ENCODE measurements at places on chromosomes 6 and 20.
A peak's percentile ranks its signal among the peaks of the same experiment; 100 is the strongest.

GRCh38 chr20:25226433-25227316, 21.2 kb upstream of the PYGB start:
- DNase-seq, result no peak

DNA sequence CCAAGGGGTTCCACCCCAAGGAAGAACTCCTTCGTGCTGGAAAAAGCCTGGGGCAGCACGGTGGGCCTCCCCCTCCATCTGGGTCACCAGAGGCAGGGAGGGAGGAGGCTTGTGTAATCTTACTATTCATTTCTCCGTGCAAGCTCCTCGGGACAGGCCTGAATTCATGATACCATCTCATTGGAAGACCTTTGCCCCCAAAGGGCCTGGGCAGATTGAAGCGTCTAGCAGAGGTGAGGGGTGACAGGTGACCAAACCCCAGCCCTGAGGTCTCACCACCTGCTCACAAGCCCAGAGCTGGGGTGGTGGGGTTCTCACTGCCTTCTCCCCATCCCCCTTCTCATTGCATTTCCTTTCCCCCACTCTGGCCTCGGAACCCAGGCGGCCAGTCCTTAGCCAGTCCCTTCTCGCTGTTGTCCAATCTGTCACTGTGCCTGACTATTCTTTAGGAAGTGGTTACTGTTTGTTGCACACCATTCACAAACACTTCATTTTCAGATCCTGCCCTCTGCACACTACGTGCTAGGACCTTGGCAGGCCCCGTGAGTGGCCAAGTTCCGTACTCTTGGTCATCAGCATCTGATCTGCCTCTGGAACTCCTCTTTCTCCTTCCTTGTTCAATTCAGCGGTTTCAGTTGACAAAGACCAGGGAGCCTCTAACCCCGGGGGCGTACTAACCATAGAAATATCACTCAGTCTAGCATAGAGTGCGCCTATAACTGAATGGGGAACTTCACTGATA, 137.1 kb downstream of the LY86 start:
- DNase-seq, result no peak

GRCh38 chr6:116436586-116436985, 24.6 kb upstream of the CALHM6 start:
- DNase-seq, result no peak

GRCh38 chr20:38995536-38996044, 33.4 kb downstream of the DHX35 start:
- no peak for DNase-seq

GRCh38 chr20:5592823-5593739, 157.1 kb upstream of the SHLD1 start:
- no peak for DNase-seq

GRCh38 chr6:14193524-14193923, 76.0 kb downstream of the CD83 start:
- DNase-seq, result no peak

DNA sequence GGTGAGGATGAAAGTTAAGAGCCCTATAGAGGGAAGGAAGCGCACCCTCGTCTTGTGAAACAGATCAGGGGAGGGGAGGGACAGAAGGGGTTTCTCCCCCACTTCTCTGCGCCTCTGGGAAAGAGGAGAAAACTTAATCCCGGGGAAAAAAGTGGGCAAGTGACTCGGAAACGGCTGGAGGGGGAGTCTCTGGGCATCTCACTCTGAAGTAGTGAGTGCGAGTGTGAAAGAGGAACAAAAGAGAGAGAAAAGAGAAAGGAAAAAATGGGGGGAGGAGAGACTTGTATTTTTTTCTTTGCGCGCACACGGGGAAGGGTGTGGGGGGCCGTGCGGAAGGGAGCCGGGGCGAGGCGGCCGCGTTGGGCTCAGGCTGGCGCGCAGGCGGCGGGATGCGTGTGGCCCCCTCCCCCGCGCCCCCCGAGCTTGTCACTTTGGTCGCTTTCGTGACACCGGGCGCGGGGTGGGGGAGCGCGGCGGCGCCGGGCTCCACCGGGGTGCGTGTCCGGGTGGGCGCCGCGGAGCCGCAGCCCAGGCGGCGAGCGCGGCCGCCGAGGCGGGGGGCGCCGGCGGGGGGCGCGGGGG, 454 bp downstream of the L3MBTL3 start:
- DNase-seq, result peak; percentile 35

- DNase-seq, result no peak
Measured at GRCh38 chr6:13358511-13358910, 30.2 kb upstream of the TBC1D7 start.

GRCh38 chr6:89416796-89417195, 4.7 kb upstream of the RRAGD start:
- no peak for DNase-seq

DNA sequence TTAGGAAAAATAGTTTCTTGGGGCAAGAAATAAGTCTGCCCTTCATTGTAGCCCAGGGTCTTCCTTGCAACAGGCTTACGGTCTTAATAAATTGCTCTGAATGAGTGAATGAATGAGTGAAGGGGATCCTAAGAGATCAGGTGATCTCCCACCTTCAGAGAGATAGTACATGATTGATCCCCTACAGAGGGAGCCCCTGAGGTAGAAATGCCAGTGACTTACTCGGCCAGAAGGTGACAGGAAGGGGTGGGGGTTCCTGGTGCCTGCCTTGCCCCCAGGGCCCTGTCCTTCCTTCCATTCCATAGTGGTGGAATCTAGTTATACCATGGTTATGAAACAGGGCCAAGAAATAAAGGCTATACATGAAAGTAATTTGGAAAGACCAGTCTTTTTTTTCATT, 215.3 kb upstream of the SSTR4 start:
- no peak for DNase-seq

DNA sequence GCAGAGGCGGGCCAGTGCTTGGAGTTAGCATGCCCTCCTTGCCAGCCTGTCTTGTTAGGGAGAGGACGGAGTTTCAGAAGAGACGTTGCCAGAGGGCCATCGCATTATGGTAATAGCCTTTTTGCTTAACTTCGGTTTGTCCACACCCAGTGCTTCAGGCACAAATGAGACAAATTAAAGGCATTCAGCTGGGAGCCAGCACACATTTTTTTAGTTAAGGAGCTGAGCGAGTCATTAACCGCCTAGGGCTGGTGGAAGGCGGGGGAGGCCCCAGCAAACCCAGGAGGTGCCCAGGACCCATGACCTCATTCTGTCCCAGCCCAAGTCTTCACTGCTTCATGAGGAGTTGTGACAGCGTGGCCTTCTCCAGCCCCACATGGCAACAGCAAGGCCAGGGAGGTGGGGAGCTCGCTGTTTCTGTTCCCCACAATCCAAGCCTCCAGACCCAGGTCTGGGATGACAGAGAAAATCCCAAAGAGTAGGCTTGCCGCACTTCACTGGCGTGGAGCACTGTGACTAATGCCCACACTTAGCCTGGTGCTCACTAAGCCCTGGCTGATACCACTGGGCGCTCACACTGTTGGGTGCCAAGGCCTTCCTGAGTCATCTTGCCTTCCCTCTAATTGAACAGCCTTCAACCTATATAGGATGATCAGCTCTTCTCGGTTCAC, 237.1 kb downstream of the ANKRD60 start:
- DNase-seq, result no peak

DNA sequence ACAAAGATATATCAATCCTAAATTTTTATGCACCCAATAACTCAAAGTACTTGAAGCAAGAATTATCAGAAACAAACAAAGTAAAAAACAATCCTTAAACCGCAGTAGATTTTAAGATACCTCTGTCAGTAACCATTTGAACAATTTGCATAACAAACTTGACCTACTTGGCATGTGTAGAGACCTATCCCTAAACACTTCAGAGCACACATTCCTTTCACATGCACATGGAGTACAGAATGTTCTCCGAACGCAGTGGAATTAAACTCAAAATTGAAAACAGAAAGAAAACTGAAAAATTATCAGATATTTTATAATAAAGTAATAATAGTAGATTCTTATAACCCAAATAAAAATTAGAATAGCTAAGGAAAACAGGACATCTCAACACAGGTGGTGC, 162.6 kb upstream of the THBS2 start:
- DNase-seq, result no peak

DNA sequence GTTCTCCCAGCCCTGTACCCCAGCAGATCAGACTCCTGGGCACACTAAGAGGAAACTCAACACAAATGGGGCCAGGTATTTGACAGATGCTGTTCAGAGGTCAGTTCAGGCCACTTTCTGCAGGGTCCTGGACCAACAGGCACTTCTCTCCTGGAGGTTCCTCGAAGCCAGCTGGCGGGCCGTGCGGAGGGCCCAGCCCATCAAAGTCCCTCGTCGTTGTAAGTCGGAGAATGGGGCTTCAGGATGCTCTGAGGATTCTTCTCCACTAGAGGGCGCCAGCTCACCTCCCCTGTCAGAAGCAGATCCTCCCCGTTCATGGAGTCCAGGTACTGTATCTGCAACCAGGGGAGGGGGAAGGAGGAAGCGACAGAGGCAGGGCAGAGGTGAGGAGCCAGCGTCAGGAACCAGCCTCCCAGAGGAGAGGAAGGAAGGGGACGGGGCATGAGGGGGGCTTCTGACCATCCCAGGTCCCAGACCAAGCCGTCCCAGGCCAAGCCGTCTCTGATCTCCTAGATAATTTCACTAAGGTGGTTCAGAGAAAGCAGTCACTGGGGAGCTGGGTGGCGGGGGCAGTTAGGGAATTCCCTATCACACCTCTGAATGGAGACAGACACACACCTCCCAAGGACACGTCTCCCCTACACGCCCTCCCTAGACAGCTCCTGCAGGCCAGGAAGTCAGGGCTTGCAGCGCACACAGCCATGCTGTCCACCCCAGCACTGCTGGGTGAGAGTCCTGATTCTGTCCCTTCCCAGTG, 11.7 kb upstream of the FAM83C start:
- DNase-seq, result peak; percentile 80

DNA sequence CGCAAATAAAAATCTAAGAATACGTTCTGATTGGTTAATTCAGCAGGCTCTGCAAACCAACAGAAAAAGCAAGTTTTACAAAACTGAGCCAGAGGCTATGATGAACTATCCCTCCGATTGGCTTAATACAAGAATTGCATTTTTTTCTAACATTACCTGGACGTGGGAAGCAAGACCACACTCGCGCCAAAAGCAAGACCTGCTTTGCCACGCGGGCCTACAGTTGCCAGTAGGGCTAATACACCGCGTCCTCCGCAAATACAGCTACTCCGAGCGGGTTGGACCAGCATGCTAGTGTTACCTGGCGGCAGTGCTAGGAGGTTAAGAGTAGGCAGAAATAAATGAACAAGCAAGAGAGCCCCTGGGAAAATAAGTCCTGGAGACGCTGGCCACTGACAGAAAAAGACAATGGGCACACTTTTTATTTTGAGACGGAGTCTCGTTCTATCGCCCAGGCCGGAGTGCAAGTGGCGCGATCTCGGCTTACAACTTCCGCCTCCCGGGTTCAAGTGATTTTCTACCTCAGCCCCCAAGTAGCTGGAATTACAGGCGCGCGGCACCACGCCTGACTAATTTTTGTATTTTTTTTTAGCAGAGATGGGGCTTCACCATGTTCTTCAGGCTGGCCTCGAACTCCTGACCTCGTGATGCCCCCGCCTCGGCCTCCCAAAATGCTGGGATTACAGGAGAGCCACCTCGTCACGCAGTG, 131.9 kb upstream of the BTN3A2 start:
- DNase-seq, result peak; percentile 66

- DNase-seq, result peak; percentile 86
Measured at GRCh38 chr20:1225783-1226654, at the start of gene RAD21L1. RAD21L1 (plus strand) TSS chr20:1226044; CDS start chr20:1228454, 2,410 bp downstream.

DNA sequence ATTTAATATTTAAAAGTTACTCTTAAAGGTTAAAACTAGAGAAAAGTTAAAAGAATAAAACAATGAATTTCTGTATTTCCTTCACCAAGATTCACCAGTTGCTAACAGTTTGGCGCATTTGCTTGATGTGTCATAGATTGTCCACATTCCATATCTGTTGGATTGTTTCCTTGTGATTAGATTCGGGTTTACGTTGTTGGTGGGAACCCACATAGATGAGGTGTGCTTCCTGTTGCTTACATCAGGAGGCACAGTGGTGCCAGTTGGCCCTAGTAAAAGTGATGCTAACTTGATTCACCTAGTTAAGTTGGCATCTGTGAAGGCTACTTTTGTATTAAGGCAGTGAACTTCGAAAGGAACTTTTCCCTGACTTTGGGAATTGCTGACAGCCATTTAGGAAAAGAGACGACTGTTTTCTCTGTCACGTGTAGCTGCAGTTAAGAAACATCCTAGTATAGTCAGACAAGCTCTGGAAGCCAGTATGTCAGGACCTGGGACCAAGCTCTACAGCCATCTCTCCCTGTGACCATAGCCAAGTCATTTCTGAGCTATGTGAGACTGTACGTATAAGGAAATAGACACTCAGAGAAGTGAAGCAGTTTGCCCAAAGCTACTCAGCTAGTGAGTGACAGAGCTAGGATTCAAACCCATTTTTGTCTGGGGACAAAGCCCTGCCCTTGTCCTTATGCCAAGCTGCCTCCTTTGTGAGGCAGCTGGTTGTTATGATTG, 49.0 kb downstream of the PPARD start:
- DNase-seq, result no peak

DNA sequence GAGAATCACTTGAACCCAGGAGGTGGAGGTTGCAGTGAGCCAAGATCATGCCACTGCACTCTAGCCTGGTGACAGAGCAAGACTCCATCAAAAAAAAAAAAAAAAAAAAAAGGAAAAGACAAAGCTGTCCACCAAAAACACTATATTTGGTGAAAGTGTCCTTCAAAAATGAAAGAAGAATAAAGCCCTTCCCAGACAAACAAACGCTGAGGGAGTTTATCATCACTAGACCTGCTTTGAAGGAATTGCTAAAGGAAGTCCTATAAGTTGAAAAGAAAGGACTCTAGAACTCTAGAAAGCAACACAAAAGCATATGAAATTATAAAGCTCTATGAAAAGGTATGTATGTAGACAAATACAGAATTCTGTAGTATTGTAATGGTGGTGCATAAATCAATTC, 98.8 kb downstream of the SEL1L2 start:
- no peak for DNase-seq

DNA sequence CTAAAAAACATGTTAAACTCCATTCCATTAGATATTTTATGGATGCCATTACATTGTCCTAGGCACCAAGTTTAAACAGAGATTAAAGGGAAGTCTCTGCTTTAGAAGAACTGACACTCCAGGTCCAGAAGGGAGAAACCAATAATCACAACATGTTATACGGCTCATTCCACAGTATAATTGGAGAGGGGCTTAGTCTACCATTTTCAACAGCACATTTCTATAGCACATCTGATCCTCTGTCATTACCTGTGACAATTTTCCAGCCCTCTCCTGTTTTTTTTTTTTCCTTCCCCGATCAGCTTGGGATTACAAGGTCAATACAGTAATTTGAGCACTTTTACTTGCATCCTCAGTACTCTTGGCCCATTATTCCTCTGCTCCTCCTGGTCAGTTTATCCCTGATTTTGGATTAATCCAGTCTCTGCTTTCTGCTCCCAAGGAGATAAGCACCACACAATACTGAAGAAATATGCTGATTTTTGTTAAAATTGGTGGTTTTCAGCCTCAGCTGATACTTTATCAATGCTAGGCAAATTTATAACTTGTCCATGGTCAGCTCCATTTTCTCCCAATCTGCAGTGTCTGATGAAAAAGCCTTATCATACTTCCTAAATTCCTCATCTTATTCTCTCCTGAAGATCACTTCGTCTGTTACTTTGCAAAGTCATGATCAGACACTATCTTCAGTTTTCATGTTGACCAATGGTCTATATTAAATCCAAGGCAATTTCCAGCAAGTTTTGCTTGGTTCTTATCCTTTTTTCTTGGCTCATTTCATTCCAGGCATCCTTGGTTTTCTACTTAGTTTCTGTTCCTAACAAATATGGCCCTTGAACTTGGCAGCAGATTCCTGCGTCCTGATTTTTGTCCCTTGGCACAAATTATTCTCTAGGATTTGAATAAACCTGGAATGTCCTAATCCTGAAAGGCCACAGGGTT, 30.8 kb upstream of the SYNCRIP start:
- DNase-seq, result no peak
